Gastrocnemius medialis (tissue), 4 donors: ENCODE measurements at places on chromosomes 1 and 21.

GRCh38 chr1:89754518-89754917 is 66.3 kb upstream of the LRRC8D start:
- DNase-seq = no peak

DNA sequence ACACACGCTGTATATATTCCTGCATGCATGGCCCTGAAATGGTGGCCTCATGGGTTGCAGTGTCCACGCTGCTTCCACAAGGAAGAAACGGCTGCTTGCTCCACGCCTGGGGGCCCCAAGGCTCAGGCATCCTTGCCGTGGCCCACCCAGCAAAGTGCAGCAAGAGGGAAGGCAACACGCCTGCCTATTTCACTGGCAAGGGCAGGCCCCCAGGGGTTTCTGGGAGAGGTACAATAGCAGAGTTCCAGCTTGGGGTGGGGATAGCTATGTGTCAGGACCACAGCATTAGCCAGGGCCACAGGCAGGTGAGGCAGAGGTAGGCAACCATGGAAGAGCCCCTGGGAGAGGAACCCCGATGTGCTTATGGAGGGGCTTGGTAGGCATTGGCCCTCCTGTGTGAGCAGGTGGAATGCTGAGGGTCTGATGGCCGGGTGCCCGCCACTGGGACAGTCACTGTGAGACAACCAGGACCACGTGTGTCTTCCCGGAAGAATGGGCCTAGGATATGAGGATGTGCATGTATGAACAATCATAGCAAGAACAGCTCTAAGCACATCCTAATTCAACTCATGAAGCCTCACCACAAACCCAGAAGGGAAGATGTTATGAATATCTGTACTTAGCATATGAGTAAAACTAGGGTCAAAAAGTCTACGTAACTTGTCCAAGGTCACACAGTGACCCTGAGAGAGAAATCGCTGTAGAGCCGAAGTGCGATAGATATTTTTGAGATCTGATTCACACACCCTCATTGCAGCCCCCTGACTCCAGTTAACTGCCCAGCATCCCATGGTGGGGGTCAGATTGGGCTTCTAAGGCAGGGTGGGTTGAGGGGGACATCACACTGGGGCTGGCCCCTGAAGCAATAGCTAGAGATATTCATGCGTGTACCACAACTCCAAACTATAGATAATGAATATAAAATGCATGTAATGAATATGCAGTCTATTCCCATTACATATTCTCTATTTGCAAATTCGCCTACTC is 11.8 kb downstream of the TFF2 start:
- no peak for DNase-seq

- no peak for DNase-seq
Observed at GRCh38 chr1:70361727-70362398, 7.3 kb upstream of the ANKRD13C start.

DNA sequence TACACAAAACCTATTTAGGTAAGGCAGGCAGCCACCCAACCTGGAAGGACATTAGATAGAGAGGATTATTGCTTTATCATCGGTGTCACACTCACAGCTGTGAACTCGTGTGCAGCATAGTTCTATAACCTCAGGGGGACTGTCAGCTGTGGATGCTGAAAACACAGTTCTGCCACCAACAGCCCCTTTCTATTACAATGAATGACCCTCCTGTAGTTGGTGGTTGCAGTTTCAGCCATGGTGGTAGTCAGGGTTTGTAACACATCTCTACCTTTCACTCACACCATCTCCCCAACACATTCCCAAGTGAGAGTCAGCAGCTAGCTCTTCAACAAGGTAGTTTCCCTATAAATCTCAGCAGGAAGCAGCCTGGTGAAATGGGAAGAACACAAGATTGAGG is 136.8 kb downstream of the ZC3H11B start:
- DNase-seq = no peak

GRCh38 chr1:187032982-187033692 is 204.4 kb downstream of the PLA2G4A start:
- DNase-seq = no peak

- DNase-seq = no peak
Observed at GRCh38 chr1:205376739-205377138, 20.0 kb upstream of the KLHDC8A start.

GRCh38 chr1:87061742-87062156 is 147.3 kb downstream of the HS2ST1 start:
- DNase-seq = no peak

DNA sequence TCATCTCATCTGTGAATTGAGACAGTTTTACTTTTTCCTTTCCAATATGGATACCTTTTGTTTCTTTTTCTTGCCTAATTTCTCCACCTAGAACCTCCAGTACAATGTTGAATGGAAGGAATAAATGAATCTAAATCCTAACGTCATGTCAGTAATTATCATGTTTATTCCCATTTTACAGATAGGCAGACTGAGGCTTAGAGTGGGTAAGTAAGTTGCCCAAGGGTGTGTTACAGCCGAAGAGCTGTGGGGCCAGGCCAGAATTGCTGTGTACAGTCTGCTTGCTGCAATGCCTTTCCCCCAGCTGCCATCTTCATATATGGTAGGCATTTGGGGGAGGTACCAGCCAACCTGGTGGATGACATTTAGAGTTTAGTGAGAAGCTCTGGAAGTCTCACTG is 162.7 kb downstream of the CAMTA1 start:
- no peak for DNase-seq

GRCh38 chr1:52364235-52364839 is 1.7 kb downstream of the CC2D1B start:
- no peak for DNase-seq

GRCh38 chr1:8343464-8344001 is 25.6 kb downstream of the SLC45A1 start:
- peak; percentile 69 for DNase-seq

GRCh38 chr1:247883346-247883745 is 12.0 kb upstream of the OR2W3 start:
- no peak for DNase-seq

DNA sequence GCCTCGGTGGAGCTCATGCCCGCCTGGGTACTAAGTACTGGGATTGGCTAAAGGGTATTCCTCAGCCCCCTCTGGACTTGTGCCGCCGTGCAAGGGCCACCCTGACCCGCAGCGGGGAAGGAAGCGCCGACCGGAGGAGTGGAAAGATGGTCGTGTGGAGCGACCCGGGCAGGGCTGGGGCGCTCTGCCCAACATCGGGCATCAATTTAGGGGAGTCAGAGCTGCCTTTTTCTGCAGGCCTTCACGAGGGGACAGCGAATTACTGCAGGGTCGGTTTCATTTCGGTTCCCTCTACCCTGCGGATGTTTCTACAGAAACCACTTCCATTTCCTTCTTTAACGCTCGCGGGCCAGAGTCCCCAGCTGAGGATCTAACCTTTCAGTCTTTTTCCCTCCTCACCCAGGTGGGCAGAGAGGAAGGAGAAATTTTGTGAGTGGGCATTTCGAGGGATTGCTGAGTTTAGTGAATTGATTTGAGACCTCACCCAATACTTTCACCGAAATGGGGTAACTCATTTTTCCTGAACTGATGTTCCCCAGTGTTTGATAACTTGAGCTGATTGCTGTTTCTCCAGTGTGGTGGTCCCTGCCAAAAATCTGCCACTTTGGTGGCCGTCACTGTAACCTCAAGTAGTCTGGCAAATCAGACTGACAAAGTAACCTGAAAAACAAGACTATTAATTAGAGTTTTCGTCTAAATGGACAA is 1.1 kb downstream of the TOR1AIP1 start:
- no peak for DNase-seq

DNA sequence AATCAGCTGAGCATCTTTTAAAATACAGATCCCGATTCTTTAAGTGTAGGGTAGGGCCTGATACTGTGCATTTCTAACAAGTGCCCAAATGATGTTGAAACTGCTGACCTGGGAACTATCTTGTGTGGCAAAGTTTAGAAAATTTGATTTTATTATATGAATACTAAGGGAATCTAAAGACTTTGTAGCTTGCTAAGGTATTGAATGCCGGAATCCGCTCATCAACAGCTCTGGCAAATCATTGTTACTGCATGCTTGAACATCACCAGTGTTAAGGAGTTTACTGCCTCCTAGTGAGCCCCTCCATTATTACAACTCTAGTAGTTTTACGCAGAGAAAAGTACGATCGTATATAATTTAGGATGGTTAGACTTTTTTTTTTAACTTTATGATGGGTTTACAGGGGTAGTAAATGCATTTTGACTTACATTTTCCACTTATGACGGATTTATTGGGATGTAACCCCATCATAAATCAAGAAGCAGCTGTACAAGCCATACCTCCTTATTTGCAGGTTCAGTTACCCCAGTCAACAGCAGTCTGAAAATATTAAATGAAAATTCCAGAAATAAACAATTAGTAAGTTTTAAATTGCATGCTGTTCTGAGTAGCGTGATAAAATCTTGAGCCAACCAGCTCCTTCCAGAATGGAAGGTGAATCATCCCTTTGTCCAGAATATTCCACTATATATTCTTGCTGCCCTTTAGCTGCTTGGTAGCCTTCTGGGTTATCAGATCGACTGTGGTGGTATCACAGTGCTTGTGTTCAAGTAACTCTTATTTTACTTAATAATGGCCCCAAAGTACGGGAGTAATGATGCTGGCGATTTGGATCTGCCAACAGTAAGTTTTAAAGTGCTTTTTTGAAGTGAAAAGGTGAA is 892 bp downstream of the TYW3 start:
- no peak for DNase-seq

DNA sequence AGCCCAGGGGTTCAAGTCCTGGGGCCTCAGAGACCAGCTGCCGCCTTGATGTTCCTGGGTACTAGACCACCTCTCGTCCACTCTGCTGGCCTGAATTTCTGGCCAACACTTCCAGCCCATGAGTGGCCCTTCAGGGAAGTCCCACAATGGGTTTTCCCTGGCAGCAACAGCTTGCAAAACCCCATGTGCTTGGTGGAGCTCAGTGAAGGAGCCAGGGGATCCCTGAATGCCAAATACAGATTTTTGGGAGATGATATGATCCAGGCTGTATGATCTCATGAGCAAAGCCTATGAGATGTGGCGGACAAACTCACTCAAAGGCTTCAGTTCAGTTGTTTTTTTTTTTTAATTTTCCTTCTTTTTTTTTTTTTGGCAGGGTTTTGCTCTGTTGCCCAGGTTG is 9.6 kb upstream of the RASSF5 start:
- no peak for DNase-seq

DNA sequence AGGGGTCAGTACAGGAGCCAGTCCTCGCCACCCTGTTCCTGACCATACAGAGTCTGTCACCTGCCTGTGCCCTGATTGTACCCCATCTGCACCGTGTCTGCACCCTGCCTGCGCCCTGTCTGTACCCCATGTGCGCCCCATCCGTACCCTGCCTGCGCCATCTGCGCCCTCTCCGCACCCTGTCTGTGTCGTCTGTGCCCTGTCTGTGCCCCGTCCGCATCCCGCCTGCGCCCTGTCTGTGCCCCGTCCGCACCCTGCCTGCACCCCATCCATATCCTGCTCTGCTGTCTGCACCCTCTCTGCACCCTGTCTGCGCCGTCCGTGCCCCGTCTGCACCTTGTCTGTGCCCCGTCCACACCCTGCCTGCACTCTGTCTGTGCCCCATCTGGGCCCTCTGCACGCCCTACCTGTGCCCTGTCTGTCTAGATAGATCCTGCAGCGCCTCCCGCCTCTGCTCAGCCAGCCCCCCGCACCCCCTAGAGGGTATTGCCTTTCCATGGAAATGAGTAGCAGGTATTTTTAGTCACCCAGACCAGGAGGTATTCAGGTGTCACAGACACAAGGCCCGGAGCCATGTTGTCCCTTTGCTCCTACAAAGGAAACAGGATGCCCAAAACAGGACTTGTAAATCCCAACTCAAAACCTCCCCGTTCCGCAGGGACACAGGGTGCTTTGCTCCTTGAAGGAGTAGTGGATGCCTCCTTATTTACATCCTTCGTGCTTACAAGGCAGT is 7.7 kb upstream of the NPHP4 start:
- DNase-seq = no peak

DNA sequence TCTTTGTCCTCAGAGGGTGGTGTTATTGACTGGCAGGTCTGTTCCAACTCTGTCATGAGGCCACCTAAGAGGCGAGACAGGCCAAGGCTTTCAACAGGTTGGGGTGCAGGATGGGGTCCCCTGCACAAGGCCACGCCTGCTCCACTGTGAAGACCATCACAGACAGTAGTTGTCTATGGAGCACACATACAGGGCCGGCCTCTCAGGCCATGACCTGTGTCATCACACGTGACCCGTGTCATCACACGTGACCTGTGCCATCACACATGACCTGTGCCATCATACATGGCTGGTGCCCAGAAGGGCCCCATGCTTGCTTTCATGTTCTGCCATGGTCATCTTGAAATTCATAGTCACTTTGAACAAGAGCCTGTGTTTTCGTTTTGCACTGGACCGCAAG is 91.9 kb downstream of the ARHGEF10L start:
- DNase-seq = no peak

DNA sequence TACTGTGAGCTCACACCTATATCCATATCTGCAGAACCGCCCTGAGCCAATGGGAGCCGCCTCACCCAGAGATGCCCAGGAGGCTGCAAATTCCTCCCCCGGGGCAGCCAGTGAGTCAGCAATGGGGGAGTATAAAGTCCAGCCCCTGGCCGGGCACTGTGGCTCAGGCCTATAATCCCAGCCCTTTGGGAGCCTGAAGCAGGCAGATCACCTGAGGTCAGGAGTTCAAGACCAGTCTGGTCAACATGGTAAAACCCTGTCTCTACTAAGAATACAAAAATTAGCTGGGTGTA is 5.0 kb upstream of the CLCNKB start:
- DNase-seq = no peak

GRCh38 chr1:13570924-13571323 is 12.7 kb upstream of the PDPN start:
- no peak for DNase-seq

DNA sequence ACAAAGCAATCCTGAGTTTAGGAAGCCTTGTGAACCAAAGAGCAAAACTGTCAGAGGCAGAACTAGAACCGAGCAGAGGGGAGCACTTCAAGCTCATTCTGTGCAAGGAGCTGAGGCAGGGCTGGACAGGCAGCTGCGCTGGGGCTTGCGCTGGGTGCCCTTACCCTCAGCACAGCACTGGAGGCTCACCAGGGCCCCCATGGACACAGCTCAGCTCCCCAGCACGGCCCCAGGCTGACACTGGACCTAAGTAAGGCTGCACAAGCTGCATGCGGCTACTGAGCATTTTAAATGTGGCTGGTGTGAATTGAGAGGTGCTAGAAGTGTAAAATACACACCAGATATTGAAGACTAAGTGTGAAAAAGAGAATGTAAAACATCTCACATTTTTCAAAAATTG is 22.1 kb downstream of the TMEM63A start:
- no peak for DNase-seq

GRCh38 chr1:226549094-226549936 is 751 bp downstream of the STUM start:
- DNase-seq = no peak

DNA sequence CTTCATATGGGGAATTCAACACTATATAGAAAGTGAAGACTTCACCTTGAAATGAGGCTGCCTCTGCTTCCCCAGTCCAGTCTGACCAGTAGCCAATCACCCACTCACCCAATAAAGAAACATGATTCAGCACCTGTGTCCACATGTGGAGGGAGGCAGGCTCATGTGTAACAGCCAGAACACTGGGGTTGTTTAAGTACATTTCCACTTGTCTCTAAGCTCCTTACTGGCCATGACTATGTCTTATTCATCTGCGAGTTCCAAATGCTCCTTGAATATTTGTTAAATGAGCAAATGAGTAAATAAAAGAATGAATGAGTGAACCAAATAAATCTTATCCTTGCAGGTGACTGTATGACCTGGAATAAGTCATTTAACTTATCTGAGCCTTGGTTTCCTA is 100.1 kb downstream of the BRINP2 start:
- DNase-seq = no peak

GRCh38 chr1:2951856-2952255 is 69.4 kb upstream of the ACTRT2 start:
- no peak for DNase-seq

- DNase-seq = no peak
Observed at GRCh38 chr21:33022828-33023573, 2.7 kb upstream of the OLIG2 start.
